ENCODE measurements at places on chromosomes 6 and 20.

DNA sequence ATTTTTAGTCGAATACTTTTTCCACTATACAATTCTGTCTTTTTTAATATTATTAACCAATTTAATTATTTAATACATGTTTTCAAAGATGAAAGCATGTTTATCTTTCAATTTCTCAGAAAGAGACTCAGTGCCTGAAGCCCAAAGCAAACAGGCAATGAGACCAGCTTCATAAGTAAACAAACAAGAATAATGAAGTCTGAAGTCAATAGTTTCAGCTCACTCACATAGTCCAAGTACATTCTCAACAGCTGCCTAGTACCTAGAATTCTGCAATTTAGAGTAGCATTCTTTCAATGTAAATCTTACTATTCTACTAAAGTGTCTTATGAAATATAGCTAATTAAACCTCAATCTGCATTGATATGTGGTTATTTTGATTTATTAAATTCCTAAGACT is 626.5 kb upstream of the NRSN1 start:
- no peak for DNase-seq

- DNase-seq, result no peak
Measured at GRCh38 chr6:44733126-44733525, 345.6 kb downstream of the CDC5L start.

DNA sequence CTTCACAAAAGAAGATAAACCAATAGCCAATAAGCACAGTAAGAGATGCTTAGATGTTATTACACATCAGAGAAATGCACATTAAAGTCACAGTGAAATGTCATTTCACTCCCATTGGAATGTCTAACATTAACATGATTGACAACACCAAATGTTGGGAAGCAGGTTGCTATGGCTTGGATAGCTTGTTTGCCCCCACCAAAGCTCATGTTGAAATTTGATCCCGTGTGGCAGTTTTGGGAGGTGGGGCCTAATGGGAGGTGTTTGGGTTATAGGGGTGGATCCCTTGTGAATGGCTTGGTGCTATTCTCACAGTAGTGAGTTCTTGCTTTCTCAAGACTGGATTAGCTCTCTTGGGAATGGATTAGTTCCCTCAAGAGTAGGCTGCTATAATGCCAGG is 44.8 kb downstream of the MRAP2 start:
- DNase-seq, result no peak

- no peak for DNase-seq
Measured at GRCh38 chr6:109922851-109923250, 55.3 kb upstream of the GPR6 start.

GRCh38 chr6:71510057-71510713 is 221.6 kb downstream of the OGFRL1 start:
- no peak for DNase-seq

- no peak for DNase-seq
Measured at GRCh38 chr6:41439524-41440418, 104.4 kb downstream of the NCR2 start.

DNA sequence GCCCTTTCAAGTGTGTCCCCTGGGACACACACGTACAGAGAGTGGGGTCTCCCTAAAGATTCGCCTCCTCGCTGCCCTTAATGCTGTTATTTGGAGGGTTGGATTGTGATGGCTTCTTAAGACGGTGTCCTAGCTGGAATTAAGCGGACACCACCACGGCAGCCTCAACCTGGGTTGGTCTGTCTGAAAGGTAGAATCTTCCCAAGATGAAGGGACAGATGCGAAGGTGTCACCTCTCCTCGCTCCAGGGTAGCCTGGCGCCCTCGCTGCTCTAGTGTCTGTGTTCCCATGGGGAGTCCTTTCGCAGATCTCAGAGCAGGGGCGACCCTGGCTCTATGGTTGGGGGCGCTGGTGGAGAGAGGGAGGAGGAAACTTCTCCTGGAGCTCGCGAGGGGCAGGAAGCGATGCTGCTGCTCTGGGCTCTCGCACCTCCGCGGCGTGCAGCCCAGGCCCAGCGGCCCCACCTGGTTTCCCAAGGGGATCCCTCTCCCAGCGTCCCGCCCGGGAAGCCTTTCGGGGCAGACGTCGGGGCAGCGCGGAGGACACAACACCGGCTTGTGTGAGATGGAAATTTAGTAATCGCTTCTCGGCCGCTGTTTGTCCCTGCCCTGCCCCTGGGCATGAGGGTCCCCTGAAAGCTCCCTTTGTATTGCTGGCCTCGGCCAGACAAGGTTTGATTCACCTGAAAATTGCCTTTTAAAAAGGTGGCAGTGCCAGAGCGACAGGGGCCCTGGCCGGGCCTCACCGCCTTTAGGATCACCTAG is 1.7 kb downstream of the RSPO3 start:
- DNase-seq, result no peak

DNA sequence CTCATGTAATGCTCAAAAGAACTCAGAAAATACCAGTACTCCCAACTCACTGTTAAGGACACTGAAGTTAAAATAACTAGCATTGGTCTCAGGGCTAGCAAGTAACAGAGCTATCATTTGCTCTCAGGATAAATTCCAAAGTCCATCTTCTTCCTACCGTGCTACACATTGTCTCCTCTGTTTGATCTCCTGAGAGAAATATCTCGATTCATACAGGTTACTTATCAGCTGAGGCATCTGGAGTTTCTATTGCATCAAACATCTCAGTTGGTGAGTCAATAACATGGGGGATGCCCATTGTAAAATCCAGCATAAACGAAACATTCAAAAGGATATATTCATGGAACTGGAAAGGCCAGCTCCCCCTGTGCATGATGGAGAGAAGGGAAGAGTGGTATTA is 147.4 kb downstream of the BACH2 start:
- DNase-seq, result no peak

DNA sequence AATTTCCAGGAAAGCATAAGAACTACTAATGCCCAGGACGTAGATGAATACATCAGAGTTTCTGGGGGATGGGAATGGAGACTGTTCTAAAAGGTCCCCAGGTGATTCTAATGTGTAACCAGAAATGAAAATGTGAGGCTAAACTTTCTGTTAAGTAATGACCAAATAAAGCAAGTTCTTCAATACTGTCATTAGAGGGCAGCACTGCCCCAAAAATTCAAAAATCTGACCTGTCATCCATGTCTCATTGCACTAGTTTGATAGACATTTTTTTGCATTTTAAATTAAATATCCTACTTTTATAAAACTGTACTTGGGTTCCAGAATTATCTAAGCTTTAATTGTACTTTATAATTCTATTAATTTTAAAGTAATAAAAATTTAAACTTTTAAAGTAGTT is 94.9 kb downstream of the RFX6 start:
- DNase-seq, result no peak

- DNase-seq, result no peak
Measured at GRCh38 chr6:129206821-129207220, 323.9 kb downstream of the LAMA2 start.

- no peak for DNase-seq
Measured at GRCh38 chr6:21431526-21431925, 162.0 kb upstream of the SOX4 start.

DNA sequence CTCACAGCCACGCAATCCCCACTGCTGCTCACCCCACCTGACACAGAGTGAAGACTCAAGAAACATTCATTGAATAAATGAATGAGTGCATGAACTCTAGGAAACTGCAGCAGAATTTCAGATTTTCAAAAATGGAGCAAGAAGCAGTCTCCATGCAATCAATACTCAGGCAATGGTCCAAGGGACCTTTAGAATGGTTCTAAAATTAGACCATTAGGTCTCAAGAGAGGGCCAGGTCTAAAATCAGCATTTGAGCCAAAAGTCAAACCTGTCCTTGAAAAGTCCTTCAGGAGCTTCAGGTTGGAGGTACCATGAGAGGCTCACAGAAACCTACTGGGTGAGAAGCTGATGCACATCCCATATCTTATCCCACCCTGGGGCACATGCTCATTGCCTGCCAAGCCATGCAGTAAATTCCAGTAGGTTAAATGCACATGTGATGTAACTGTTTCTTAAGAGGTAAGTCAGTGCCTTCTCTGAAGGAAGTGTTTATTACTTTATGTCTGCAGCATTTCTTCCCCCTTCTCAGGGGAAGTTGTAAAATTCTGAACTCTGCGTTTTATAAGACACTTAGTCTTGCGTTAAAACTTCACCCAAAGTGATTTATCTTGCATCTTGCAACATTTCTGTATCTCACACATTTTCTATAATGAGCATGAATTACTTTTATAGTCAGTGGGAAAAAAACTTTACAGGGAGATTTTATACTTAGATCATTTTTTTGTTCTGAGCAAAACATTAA is 126.6 kb downstream of the ADAT2 start:
- DNase-seq, result no peak

GRCh38 chr20:41183831-41184230 is 46.5 kb downstream of the PLCG1 start:
- no peak for DNase-seq

- no peak for DNase-seq
Measured at GRCh38 chr6:150286912-150287311, 81.9 kb upstream of the IYD start.

DNA sequence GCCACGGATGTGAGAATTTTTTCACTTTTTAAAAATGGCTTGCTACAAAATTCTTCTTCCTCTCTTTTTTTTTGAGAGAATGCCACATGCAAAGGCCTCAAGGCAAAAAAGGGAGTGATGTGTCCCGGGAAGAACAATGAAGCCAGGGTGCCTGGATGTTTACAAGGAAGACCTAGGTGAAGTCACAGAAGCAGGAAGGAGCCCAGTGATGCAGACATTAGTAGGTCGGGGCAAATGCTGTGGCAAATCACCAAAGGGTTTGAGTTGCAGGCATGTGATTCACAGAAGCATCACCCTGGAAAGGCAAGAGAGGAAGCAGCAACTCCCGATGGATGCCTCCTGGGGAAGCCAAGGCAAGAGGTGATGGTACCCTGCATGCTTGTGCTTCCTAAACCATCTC is 46.8 kb downstream of the FARS2 start:
- DNase-seq, result no peak

Data from activated T-cell treated with anti-CD3 and anti-CD28 coated beads for 48 hours (primary cell).